ENCODE measurements at places on chromosomes 4 and X.
A peak's percentile ranks its signal among the peaks of the same experiment; 100 is the strongest.

DNA sequence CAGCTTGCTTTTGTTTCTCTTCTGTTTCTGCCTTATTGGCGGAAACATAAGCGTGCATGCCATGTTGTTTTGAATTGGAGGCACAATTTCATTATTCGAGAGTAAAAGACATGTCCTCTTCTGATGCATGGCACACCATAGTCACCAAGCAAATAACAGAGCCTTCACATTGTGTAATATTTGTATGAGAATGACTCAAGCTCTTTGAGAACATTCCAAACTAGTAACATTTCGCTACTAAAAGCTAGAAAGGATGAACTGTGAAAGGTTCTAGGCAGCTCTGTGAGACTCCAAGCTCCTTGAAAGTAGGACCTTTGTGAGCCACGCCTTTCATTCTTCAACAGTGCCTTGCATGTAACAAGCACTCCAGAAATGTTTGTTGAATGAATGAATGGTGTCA, 9.2 kb upstream of the ANXA3 start:
- no peak for DNase-seq
- H3K4me3 ChIP-seq = no peak overlapping the region
- no peak overlapping the region for H3K27ac ChIP-seq

GRCh38 chr4:8368061-8368481, 72.5 kb downstream of the ACOX3 start:
- DNase-seq = no peak
- peaks cover 2% of the 10 kb centered on the region for H3K36me3 ChIP-seq
- H3K27ac ChIP-seq = no peak overlapping the region

DNA sequence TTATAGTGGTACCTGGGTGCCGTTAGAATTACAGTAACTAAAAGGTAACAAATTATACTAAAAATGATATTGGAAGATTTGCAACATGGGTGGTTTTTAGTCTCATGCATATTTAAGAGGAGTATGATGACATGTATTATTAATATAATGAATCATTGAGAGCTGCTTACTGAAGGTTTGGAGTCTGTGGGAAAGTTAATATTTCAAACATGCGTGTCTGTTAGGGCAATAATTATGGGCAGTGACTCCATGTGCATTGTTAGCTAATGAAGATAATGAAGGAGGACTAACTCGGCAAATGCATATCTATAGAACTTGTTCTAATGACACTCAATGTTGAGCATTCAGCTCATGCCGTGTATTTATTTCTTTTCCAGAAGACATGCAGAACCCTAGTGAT, 47.1 kb downstream of the MTHFD2L start:
- H3K4me1 ChIP-seq = no peaks in the 10 kb centered on the region
- peaks cover 14% of the 10 kb centered on the region for H3K36me3 ChIP-seq
- no peak for DNase-seq
- H3K27me3 ChIP-seq = no peaks in the 10 kb centered on the region

DNA sequence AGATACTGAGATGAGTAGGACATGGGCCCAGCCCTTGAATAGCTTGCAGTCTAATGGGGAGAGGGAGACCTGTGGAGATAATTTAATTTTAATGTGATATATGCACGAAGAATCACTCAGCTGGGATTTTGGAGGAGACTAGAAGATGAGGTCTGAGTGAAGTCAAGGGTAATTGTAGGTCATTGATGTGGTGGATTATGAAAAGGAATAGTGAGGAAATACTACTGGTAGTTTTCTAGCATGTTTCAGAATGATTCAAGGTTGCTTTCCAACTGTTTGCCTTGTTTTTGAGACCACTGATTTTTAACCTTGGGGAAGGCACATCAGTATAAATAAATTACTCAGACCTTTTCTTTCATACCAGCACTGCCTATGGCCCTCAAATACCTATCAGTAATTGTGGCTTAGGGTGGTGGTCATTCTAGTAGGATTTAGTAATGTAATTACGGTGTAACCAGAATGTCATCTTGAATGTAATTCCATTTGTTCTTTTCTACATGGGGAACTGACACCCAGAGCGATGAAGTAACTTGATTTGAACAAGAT, 25.6 kb downstream of the PTTG2 start:
- H3K4me1 ChIP-seq = peaks cover 10% of the 10 kb centered on the region
- no peak overlapping the region for H3K4me3 ChIP-seq
- no peak for DNase-seq
- no peak overlapping the region for H3K27ac ChIP-seq

DNA sequence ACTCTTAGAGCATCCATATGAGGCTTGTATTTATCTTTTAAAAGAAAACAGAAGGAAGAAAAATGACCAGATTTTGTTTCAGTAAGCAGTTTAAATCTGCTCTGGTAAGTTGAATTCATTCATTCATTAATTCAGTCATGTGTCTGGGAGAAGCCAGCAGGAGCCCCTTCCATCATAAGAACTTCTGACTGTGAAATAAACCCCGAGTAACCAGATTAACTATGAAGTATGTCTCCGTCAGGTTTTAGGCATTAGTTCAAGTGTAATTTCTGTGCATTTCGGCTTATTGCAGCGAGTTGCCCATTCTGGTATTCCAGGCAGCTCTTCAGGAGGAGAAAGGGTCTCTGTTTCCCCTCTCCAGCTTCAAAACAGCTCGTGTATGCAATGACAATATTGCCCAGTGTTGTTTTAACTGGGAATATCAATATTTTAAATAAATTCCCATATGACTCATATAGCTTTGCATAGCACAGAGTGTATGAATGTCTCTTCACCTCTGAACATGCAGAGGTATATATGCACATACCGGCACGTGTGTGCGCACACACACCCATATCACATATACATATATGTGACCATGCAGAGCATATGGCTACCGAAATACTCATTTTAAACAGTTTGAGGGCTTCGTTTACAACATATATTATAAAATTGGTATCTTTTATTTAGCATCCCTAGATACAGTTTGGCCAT, 255.3 kb downstream of the BCOR start:
- no peak overlapping the region for H3K4me3 ChIP-seq
- H3K36me3 ChIP-seq = no peaks in the 10 kb centered on the region

DNA sequence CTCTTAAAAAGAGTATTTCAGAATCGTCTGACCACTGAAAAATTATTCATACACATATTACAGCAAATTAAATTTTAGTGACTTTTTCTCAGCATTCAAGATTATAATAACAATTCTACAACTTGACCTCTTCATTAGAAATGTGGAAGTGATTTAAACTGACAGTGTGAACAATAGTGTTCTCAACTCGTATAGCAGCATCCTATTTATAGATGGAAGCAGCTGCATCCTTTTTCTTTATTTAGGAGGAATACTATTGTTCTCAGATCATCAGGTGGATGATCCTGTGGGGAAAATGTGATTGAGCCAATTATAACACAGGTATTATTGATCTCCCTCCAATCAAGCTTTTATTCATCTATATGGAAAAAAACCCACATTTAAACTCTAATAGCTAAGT, 56.7 kb downstream of the RAPGEF2 start:
- H3K36me3 ChIP-seq = no peaks in the 10 kb centered on the region
- DNase-seq = no peak
- peaks cover 24% of the 10 kb centered on the region for H3K4me1 ChIP-seq
- H3K27me3 ChIP-seq = no peaks in the 10 kb centered on the region

DNA sequence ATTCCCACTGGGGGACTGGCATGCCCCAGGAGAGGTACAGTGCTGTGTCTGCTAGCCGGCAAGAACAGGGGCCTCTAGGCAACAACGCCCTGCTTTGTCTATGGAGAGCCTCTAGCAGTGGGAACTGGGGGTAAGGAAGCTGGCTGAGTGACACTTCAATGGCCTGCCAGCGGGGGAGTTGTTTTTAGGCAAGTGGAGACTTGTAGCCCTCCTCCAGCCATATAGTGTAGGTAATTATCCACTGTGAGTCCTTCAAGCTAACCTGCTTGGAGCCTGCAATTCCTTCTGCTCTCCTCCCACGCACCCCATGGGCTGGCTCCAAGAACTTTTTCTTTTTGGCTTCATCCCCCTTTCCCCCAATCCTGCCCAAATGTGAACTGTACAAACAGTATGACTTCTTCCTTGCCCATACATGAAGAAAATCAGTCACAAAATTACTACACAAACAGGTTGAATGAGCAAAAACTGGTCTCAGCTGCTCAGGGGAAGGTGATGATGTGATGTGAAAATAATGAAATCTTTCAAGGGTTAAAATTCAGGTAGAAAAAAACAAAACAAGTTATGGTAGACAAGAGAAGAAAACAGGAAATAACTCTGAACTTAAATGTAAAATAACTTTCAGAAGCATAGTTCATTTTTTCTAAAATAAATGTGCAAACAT, 33.1 kb downstream of the LEF1 start:
- H3K4me1 ChIP-seq = peaks cover 47% of the 10 kb centered on the region
- H3K36me3 ChIP-seq = no peaks in the 10 kb centered on the region
- no peaks in the 10 kb centered on the region for H3K27me3 ChIP-seq
- peak; percentile 32 for DNase-seq
- no peak overlapping the region for H3K27ac ChIP-seq
- H3K4me3 ChIP-seq = peak overlapping the region; percentile 29

GRCh38 chrX:12986886-12987285, 12.0 kb downstream of the TMSB4X start:
- no peak for DNase-seq
- no peaks in the 10 kb centered on the region for H3K27me3 ChIP-seq
- H3K4me3 ChIP-seq = no peak overlapping the region

GRCh38 chr4:105753361-105753760, 44.8 kb downstream of the GSTCD start:
- H3K4me1 ChIP-seq = no peaks in the 10 kb centered on the region
- DNase-seq = no peak
- H3K4me3 ChIP-seq = no peak overlapping the region
- H3K36me3 ChIP-seq = peaks cover 6% of the 10 kb centered on the region
- no peak overlapping the region for H3K27ac ChIP-seq

GRCh38 chr4:41408859-41409593, 128.9 kb upstream of the LIMCH1 start:
- no peaks in the 10 kb centered on the region for H3K27me3 ChIP-seq
- no peak for DNase-seq
- no peaks in the 10 kb centered on the region for H3K36me3 ChIP-seq
- no peak overlapping the region for H3K27ac ChIP-seq

- no peaks in the 10 kb centered on the region for H3K4me1 ChIP-seq
- H3K36me3 ChIP-seq = no peaks in the 10 kb centered on the region
- DNase-seq = no peak
- peaks cover 8% of the 10 kb centered on the region for H3K27me3 ChIP-seq
Measured at GRCh38 chr4:54961357-54961975, 163.9 kb downstream of the KDR start.

- no peak overlapping the region for H3K4me3 ChIP-seq
- no peak overlapping the region for H3K27ac ChIP-seq
- peaks cover 63% of the 10 kb centered on the region for H3K4me1 ChIP-seq
- H3K36me3 ChIP-seq = no peaks in the 10 kb centered on the region
- no peak for DNase-seq
- peaks cover 38% of the 10 kb centered on the region for H3K27me3 ChIP-seq
Measured at GRCh38 chr4:7392438-7393421, 42.0 kb downstream of the PSAPL1 start.

DNA sequence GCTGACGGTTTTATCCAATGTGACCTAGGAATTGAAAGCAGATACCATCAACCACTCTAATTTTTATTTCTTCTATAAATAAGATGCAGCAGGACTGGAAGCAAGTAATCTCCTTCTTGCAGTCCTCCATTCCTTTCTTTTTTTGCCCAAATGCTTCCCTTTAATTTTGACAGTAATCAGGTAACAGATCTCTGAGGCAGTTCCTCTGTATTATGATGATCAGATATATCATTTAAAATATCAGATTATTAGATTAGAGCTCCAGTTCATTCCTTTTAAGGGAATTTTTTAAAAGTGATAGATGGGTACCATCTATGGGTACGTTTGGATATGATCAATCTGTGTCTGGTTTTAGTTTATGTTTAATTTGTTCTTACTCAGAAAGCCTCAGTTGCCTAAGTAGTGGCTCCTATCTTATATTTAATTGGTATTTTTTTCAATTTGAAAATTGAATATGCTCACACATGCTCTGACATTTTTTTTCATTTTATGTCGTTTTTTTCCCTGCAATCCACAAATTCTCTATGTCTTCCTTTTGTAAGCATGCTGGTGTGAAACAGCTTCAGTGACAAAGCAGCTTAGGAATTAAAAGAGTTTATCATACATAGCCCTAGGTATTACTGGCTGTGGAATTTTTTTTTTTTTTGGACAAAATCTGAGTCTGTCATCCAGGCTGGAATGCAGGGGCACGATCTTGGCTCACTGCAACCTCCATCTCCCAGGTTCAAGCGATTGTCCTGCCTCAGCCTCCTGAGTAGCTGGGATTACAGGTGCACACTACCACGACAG, 73.7 kb upstream of the ANK2 start:
- no peaks in the 10 kb centered on the region for H3K27me3 ChIP-seq
- no peaks in the 10 kb centered on the region for H3K36me3 ChIP-seq
- no peak overlapping the region for H3K4me3 ChIP-seq
- H3K4me1 ChIP-seq = no peaks in the 10 kb centered on the region

- no peaks in the 10 kb centered on the region for H3K27me3 ChIP-seq
- no peak overlapping the region for H3K4me3 ChIP-seq
- no peaks in the 10 kb centered on the region for H3K36me3 ChIP-seq
Measured at GRCh38 chr4:95693594-95693993, 144.8 kb upstream of the UNC5C start.

DNA sequence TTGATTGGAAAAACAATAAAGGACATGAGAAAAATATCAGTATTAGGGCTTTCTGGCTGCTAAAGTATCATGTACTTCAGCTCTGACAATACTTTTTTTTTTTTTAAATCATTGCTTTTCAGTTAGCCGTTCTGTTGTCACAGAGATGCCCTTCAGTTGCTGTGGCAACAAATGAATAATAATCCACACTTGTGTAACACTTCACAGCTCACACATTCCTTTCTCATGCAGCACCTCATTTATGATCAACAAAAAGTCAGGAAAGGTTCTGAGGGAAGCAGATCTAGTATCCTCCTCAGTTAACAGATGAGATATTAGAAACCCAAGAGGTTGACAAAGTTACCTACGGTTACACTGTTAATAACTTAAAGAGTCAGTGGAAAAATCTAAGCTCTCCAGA, 444.2 kb upstream of the SLIT2 start:
- DNase-seq = no peak
- H3K27ac ChIP-seq = peak overlapping the region; percentile 24
- peaks cover 11% of the 10 kb centered on the region for H3K4me1 ChIP-seq
- H3K27me3 ChIP-seq = no peaks in the 10 kb centered on the region

GRCh38 chr4:82708982-82709381, 89.6 kb downstream of the SCD5 start:
- peaks cover 2% of the 10 kb centered on the region for H3K36me3 ChIP-seq
- H3K27me3 ChIP-seq = no peaks in the 10 kb centered on the region
- no peak for DNase-seq
- peaks cover 60% of the 10 kb centered on the region for H3K4me1 ChIP-seq
- no peak overlapping the region for H3K27ac ChIP-seq

- H3K27ac ChIP-seq = no peak overlapping the region
- no peak for DNase-seq
- peaks cover 32% of the 10 kb centered on the region for H3K4me1 ChIP-seq
- H3K36me3 ChIP-seq = no peaks in the 10 kb centered on the region
Measured at GRCh38 chr4:53905941-53906377, 158.4 kb downstream of the CHIC2 start.
